ENCODE measurements at places on chromosomes 4 and X.

GRCh38 chrX:123184866-123185276, 793 bp downstream of the GRIA3 start:
- DNase-seq, result no peak

DNA sequence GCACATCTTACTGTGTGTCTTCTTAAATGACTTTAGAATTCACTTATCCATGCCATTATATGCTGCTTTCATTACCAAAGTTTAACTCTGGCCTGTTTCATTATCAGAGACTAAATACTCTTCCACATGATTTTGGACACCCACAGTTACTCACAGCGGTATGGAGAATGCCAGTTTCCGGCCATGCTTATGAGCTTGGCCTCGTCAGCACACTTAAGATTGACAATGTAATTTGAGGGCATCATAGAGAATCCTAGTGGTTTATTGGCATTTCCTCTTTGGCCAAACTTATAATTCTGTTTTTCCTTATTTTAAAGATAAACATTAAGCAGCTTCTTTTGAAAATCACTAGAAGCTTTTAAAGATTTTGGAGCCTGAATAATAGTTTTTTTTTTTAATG, 104.5 kb downstream of the IRF2 start:
- DNase-seq, result no peak

- no peak for DNase-seq
These were observed 524.7 kb downstream of the SPRY1 start for GRCh38 chr4:123921339-123921738.

- no peak for DNase-seq
These were observed 79.0 kb downstream of the GPR82 start for GRCh38 chrX:41802958-41803357.

DNA sequence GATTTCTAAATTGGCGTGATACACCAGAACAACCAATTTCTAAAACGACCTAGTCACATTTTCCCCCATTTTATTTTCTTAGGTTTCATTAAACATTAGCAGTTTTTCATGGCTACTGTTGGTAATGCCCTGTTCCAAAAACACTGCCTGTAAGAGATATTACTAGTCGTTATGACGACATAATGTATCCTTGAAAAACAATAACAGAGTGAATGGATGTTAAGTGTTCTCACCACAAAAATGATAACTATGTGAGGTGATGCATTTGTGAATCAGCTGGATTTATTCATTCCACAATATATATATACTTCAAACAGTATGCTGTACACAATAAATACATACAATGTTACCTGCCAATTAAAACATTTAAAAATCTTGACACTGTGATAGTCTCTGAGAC, 1147.6 kb upstream of the PCDH10 start:
- no peak for DNase-seq

DNA sequence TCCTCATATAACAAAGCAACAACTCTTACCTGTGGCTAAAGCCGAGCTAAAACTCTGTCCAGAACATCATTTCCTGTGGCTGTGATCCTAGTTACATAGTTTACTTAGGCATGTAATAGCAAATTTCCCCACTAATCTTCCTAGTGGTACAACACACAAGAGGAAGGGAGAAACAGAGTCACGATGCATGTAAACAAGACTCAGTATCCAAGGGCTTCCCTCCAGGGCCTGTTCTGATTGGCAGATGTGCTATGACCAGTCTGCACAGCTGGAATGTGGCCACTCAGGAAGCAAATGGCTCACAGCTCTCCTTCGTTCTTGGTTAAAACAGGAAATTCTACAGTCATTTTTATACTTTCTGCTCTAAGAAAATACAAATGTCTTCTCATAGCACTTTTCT, 49.2 kb upstream of the PRSS48 start:
- DNase-seq, result peak; percentile 9

DNA sequence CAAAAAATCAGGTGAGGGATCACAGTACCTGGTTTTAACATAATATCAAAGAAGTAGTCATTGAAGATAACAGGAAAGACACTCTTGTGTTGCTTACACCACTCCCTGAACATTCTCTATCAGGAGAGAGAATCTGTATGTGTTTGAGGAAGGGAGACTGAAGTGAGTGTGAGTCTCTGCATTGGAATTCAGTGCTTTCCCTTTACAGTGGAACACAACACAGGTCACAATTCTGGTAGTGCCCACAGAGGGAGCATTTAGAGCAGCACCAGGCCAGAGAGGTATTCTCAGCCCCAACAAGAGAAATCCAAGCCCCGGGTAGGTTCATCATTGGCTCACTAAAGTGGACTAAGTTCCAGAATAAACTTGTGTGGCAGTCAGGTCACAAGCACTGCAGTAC, 64.7 kb upstream of the UBQLN2 start:
- DNase-seq, result no peak

All from left colon (tissue), 2 donors.